GM10248 (cell line): ENCODE measurements at places on chromosomes 13 and 19.

DNA sequence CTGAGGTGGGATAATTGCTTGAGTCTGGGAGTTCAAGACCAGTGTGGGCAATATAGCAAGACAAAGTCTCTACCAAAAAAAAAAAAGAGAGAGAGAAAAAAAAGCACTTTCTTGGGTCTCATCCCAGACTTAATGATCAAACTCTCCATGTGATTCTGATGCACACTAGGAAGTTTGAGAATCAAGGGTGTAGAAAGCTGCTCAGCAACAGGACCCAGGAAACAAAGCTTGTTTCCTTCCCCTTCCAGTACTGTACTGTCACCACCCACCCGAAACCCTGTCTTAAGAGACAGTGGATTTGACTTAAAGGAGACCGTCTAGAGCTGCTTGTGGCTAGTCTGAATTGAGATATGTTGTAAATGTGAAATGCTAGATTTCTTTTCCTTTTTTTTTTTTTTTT lies 5.8 kb downstream of the MISP3 start:
- DNase-seq, result no peak

DNA sequence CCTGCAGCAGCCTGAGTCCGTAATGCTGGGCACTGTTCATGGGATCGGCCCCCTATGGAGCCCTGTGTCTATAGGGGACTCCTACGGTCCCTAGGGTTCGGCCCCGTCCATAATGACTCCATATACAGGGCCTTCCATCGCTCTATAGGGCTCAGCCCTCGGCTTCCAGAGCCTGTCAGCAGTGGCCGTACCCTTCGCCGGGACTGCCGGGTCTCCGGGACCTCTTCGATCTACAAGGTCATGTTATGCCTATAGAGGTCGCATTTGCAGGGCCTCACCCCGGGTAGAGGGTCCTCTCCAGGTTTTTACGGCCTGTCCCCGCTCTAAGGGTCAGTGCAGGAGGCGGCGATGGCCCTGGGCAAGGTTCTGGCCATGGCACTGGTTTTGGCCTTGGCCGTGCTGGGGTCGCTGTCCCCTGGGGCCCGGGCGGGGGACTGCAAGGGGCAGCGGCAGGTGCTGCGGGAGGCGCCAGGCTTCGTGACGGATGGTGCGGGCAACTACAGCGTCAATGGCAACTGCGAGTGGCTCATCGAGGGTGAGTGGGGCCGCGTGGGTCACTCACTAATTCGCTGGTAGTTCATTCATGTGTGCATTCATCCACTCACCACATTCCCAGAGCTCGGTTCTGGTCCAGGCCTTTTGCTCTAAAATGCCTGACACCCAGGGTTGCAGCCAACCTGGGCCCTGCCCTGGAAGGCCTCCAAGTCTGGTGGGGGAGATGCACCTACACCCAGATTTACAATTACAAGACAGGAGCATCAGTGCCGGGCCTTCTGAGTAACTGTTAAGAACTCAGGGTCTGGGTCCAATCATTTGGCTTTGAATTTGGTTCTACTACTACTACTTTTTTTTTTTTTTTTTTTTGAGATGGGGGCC lies 699 bp downstream of the MEGF8 start:
- DNase-seq, result peak; percentile 63

GRCh38 chr19:15251749-15252397 lies 19.6 kb upstream of the EPHX3 start:
- no peak for DNase-seq

- no peak for DNase-seq
Measured at GRCh38 chr13:106475852-106476251, 59.6 kb downstream of the EFNB2 start.

GRCh38 chr19:4083677-4084546 lies 17.2 kb upstream of the ZBTB7A start:
- peak; percentile 78 for DNase-seq

DNA sequence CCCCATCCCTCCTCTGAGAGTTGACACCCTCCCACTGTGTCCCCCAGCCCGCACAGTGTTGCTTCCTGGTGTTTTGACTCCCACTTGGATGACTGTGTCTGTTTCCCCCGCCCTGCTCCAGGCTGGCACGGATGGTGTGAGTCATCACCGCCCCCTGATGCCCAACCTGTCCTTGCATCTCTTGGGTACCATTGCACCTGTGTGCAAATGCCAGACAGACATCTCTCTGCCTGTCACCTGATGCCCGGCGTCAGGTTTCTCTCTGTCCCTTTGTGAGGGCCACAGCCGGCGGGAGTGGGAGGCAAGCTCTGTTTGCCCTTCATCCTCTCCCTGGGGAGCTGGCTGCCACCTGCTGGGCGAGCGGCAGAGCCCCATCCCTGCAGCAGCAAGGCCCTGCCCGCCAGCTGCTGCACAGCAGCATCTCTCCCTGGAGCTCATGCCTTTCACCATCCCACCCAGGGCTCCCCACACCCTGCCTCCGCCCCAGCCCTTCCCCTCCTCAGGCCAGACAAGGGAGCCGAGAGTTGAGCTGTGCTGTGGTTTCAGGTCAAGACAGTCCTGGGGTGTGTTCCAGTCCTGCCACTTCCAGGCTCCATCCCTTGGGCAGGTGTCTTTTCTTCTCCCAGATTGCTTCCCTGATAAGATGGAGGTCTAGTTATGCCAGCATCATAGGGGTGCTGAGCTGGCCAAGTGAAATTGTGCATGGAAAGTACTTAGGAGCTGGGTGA lies 29.7 kb downstream of the NKPD1 start:
- DNase-seq, result no peak

DNA sequence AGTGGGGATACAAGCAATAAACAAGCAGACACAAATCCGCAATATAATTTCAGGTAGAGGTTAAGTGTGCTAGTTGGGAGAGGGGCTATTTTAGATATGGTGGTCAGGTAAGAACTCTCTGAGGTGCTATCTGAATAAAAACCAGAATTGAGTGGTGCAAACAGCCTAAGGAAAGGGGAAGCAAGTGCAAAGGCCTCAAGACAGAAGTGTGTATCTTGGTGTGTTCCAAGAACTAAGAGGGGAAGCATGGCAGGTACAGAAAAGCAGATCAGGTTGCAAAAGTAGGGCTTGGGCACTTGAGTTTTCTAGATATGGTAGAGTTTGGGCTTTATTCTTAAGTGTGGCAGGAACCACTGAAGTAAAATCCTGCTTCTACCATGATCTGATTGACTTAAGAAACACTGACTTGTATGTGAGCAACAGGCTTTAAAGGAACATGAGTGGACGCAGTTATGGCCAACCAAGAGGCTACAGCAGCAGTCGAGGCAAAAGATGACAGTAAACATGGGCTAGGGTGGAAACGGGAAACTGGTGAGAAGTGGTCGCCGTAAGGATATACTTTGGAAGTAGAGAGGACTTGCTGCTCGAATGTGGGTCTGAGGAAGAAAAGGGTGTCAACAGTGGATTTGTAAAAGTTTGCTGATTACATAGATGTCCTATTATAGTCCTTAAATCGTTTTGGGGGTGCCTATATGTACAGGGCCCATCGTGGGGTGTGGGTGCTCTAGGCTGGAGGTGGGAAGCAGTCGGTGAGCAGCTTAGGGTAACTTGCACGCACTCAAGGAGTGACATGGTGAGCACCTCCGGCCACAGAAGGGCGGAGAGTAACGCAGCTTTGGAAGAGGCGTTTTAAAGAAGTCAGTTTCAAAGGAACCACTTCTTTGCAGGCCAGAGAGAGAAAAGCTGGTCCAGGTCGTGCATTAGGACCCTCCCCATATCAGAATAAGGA lies 677 bp downstream of the TGDS start:
- peak; percentile 27 for DNase-seq

GRCh38 chr13:26021956-26022355 lies 29.9 kb downstream of the SHISA2 start:
- DNase-seq, result no peak

- no peak for DNase-seq
Measured at GRCh38 chr13:113161433-113161832, 3.0 kb downstream of the PROZ start.

DNA sequence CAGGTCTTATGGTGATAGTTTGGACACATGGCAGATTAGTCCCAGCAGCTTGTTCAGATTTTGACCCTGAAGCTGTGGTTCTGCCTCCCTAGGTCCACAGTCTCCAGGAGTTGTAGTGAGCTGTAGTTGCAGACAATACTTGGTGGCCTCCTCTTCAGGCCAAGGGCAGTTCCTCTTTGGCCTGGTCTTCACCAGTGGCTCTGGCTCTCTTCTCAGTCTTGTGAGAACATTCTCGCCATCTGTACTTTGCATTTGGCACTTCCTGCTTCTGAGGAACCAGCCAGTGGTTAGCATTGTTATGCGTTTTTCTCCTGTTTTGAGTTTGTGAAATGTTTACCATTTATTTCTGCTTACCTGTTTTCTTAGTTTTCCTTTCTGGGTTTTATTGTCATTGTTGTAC lies 40.7 kb downstream of the PCCA start:
- DNase-seq, result peak; percentile 44

- no peak for DNase-seq
Measured at GRCh38 chr19:903266-903797, 9.7 kb downstream of the R3HDM4 start.

DNA sequence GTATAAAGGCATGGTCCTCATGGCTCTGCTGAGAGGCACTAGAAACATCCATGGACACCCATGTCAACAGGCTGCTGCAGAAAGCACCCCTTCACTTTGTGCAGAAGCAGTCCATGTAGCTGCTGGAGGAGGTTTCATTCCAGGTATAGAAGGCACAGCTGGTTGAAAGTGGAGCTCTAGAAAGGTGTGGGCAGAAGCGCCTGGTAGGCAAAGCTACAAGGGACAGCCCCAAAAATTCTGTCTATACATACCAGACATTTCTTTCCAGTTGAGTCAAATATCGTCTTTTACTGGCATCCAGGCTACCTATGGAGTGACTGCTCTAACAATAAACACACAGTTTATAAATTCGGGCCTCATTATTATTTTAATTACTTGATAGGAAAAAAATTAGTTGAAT lies 129.3 kb downstream of the ENOX1 start:
- DNase-seq, result no peak

DNA sequence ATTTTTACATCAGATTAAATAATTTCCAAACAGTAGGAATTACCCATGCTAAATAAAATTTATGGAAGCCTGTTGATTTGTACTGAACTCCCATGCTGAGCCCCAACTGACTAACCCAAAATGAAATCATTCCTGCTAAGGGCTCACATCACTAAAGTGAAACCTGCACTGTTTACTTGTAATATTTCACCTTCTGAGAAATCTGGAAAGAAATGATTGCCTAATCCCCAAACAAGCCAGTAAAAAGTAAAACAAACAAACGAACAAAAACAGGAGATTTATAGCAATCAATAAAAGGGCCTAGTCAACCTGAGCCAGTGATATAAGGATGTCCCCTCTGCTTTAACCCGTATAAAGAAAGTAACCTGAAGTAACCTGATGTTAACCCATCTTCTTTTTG lies 1599.8 kb downstream of the OLFM4 start:
- no peak for DNase-seq

DNA sequence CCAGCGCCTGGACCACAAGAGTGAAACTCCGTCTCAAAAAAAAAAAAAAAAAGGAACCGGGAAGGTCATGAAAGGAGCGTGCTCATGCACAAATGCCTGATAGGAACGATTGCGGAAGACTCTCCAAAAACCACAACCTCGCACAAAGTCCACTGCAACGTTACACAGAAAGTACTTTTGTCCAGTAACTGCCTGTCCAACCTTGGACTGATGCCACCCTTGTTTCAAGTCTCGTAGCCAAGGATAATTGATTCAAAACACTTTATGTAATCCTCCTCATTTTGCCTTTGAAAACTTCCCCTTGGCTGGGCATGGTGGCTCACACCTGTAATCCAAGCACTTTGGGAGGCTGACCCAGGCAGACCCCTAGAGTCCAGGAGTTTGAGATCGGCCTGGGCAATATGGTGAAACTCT lies 13.7 kb downstream of the LGALS7 start:
- DNase-seq, result no peak

DNA sequence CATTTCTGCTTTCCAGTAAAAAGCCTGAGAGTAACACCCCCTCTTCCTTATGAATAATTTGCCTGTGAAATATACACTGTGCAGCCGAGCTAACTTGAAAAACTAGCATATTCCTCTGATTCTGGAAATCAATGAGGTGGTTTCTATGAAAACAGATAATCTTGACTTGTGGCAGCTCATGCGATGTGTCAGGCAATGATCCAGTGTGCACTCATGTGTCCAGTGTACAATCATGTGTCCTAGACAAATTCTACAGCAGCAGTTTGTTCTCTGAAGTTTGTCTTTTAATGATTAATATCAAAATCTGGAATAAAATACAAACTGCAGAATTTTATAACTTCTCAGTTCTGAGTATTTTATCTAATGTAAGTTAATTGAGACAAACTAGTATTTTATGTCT lies 2213.9 kb upstream of the PCDH20 start:
- DNase-seq, result no peak

DNA sequence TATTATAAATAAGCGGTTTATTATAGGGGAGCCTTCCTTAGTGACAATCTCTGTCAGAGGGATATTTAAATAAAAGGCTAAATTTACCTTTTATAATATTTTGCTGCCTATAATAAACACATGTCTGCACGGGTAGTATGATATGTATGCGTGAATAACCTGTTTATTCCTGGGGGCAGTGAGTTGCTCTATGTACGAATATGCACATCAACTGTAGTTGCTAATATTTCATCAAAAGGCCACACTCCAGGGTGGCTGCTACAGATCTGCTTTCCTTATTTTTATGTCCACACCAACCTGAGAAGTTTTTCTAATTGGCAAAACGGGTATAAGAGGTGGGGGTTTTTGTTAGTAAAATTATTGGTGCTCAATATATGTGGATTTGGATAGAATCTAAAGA lies 192.0 kb downstream of the LHFPL6 start:
- no peak for DNase-seq

GRCh38 chr19:49333811-49334288 lies 1.4 kb upstream of the CD37 start:
- DNase-seq, result peak; percentile 74

GRCh38 chr19:6125571-6125989 lies 9.9 kb upstream of the ACSBG2 start:
- peak; percentile 69 for DNase-seq

GRCh38 chr13:34696296-34696695 lies 245.8 kb upstream of the NBEA start:
- DNase-seq, result no peak

DNA sequence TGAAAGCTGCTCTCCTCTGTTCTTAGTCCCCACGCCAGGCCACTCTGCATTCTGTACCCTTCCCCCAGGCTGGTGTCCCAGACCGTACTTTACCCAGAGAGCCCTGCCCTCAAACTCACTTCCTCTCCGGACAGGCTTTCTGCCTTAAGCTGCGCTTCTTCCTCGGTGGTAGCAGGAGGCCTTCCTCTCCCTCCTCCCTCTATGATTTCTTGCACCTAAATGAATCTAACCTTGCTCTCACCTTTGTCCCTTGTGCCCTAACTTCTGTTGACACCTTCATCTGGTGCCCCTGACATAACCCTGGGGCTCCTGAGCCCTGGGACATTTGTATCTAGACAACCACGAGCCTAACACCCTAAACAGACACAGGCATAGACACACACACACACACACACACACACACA lies 29.6 kb upstream of the CEACAM21 start:
- peak; percentile 34 for DNase-seq

DNA sequence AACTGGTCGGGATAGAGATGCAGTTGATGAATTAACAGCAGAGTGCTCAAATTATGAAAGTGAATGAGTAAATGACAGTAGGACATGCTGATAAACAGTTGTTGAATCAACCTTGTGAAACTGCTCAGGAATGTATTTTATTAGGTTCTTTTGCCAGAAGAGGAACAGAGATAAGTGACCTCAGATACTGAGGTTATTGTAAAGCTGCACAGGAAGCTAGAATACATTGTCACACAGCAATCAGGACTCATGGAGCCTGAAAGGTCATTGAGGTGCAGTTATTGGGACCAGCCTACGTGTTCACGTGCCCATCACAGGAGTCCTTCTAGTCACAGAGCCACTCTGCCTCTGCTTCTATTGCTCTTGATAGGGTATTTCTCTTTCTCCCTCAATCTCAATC lies 47.5 kb upstream of the MED4 start:
- DNase-seq, result peak; percentile 37

- peak; percentile 92 for DNase-seq
Measured at GRCh38 chr19:39824143-39825092, 9.5 kb downstream of the DYRK1B start.
